ENCODE measurements at places on chromosomes 2 and 18. TPM values are rescaled to one million over a fixed set of nuclear protein-coding genes. Genes with fewer than 3 reads are reported as not detected.
A peak's percentile ranks its signal among the peaks of the same experiment; 100 is the strongest.

GRCh38 chr18:77090546-77091174 is 41.9 kb downstream of the MBP start:
- no peak for DNase-seq

- DNase-seq = no peak
Measured at GRCh38 chr18:68509902-68510301, 205.0 kb downstream of the TMX3 start.

DNA sequence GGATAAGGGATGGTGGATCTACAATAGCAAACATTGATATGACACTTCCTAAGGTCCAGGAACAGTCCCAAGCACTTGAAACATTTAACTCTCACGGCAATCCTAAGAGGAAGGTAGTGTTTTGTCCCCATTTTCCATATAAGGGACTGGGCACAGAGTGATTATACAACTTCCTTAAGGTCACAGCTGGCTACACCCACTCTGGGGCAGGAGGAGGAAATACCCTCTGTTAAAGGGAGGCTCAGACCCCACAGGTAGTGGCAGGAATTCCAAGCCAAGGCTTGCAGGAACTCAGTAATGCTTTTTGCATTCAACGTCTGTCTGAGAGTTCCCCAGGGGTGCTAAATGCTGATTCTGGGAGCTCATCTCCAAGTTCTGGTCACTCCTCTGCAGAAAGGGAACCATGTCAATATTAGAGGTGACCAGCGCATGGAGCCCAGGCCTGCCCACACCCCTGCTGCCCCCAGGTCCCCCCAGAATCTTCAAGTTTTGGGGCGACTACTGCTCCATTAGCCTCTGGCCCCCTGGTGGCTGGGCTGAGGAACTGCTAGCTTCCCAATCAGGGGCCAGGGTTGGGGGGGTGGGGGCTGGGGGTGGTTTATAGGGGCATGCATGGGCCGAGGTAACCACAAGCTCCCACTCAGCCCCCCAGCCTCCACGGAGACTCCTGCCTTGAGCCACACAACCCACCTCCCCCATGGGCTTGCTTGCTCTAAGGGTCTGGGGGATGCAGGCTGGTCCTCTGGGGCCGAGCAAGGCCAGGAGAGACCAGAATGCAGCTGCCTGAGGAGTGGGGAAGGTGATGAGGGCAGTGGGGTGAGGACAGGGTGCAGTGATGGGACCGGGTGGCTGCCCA is 11.1 kb downstream of the OBSL1 start:
- no peak for DNase-seq

GRCh38 chr2:205680903-205681302 is 1.4 kb upstream of the NRP2 start:
- peak; percentile 20 for DNase-seq

- no peak for DNase-seq
Measured at GRCh38 chr2:140804700-140805260, 1326.0 kb downstream of the LRP1B start.

GRCh38 chr2:96087130-96087529 is 29.2 kb downstream of the ADRA2B start:
- no peak for DNase-seq

Gene DIPK1C
- total RNA-seq = not detected

All from endothelial cell of umbilical vein (primary cell).